ENCODE measurements at places on chromosomes 7 and 10.

- DNase-seq: peak; percentile 61
Observed at GRCh38 chr10:930625-931325, 730 bp downstream of the LARP4B start.

DNA sequence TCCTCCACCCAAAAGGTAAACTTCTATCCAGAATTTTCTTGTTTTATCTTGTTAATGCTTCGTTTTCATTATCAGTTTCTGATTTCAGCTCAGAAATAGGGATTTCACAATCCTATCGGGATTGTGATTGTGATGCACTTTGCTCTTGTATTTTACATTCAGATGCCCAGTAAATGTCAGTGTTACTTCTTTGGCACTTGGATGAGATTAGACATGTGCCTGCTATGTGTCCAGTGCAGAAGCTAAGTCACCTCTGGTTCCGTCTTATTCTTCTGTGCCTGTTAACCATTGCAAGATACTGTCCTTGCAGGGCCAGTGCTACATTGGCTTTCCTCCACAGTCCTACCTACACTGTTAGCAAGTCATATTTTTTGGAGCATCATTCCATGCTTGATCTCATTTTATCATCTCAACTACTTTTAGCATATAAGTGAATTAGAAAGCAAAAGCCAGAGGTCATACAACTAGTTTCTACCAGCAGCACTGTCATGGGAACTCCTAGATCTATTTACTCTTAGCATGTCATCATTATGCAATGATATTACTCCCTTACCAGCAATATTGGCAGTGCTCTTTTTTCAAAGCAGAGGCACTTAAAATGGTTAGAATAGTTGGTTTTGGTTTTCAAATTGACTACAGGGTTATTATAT lies 26.7 kb downstream of the ZNF277 start:
- DNase-seq: peak; percentile 58

- peak; percentile 9 for DNase-seq
Observed at GRCh38 chr7:96401200-96401599, 79.3 kb upstream of the SLC25A13 start.

DNA sequence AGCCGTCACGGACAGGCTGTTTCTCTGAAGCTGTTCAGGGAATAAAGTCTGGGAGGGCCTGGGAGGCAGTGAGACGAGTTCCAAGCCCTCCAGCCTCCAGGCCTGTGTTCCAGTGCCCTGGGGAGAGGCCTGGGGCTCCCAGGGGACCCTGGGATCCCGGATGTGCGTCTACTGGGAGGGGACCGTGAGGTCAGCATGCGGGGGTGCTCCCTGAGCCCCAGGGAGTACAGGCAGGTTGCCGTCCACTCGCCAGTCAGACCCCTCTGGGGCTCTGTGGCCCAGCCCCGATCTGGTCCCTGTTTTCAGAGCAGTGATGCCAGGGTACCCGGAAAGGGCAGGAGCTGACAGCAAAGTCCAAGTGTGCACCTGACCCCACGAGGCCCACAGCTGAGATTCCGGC lies 80.9 kb upstream of the DNAAF5 start:
- DNase-seq: no peak

DNA sequence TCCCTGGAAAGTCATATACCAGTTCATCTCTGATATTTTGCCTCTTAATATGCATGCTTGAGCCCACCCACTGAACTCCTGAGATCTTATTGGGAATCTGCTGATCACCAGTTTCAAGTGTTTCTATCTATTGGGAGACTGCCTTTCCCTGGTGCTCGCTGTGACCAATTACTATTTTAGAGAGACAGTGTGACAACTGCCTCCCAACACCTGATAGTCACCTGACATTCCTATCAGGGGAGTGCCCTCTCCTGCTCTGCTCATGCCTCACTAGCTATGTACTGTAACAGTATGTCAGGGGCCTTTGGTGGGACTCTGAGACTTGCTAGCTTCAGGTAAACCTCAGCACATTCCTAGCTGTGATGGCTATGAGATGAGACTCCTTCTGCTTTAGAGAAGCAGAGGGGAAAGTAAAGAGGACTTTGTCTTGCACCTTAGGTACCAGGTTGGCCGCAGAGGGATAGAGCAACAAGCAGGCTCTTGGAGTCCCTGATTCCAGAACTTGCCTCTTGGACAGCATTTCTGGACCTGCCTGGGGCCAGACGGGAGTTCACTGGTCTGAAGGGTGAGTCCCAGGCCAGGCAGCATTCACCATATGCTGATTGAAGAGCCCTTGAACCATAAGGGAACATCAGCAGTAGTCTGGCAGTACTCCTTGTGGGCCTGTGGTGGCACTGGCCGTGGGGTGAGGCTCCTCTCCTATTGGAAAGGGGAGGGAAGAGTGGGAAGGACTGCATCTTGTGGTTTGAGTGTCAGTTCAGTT lies 34.4 kb upstream of the ARHGAP12 start:
- no peak for DNase-seq

- DNase-seq: no peak
Observed at GRCh38 chr10:11758527-11759236, 16.5 kb downstream of the ECHDC3 start.

- DNase-seq: no peak
Observed at GRCh38 chr7:151366880-151367222, 25.2 kb downstream of the NUB1 start.

- peak; percentile 53 for DNase-seq
Observed at GRCh38 chr10:116888380-116889055, 39.2 kb downstream of the ENO4 start.

DNA sequence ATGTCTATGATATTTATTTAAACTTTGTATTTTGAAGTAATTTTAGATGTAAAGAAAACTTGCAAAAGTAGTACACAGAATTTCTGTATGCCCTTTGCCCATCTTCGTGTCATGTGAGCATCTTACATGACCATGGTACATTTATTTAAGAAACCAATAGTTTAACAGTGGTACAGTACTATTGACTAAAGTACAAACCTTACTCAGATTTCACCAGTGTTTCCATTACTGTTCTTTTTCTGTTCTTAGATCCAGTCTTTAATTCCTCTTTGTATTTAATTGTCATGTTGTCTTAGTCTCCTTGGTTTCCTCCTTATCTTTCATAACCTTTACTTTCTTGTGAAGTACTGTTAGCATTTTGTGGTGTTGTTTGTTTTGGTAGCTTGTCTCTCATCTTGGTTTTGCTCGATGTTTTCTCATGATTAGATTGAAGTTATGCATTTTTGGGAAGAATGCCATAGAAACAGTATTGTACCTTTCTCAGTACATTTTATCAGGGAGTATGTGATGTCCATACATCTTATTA lies 24.1 kb downstream of the TAX1BP1 start:
- DNase-seq: no peak

- no peak for DNase-seq
Observed at GRCh38 chr10:43204042-43204942, 62.6 kb downstream of the RASGEF1A start.

GRCh38 chr10:32015386-32015785 lies 40.8 kb downstream of the KIF5B start:
- no peak for DNase-seq

GRCh38 chr7:97198596-97198995 lies 81.1 kb downstream of the SDHAF3 start:
- no peak for DNase-seq

DNA sequence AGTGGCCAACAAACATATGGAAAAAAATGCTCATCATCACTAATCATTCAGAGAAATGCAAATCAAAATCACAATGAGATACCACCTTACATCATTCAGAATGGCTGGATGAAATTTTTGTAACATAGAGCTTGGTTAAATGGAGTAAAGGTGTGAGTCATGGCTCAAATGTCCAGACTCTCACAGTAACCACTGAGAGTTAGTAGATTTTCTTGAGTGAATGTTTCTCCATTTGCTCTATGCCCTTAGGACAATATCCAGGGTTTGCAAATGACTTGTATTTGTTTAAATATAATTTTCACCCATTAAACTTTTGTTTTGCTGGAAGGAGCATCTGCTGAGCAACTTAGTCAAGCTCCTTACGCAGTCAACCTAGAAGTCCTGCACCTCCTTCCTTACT lies 967.2 kb downstream of the XPNPEP1 start:
- DNase-seq: no peak

DNA sequence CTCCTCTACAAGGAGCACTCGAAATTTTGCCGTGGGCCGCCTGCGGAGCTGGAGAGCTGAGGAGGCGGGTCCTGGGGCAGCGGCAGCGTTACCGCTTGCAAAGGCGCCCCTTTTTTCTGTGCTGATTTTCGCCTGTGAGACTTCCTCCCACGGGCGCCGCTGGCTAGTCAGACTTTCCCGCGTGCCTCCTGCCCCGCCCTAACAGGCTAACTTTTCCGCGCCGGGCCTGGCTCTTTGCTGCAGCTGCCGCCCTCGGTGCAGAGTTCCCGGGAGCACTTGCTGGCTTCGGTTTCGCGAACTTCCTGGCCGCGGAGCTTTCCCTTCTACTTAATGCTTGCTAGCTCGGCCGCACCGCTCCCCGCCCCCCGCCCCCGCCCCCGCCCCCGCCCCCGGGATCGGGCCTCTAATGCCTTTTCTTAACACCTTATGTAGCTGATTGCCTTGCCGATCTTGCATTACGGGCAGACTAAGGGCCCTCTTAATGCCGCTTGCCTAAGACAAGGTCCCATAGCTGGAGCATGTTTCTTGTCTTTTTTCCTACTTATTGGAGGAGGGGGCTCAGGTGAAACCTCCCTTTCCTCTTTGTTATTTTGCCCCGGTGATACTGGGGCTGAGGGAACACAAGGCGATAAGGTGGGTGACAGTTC lies 37.9 kb upstream of the RASGEF1A start:
- peak; percentile 87 for DNase-seq

DNA sequence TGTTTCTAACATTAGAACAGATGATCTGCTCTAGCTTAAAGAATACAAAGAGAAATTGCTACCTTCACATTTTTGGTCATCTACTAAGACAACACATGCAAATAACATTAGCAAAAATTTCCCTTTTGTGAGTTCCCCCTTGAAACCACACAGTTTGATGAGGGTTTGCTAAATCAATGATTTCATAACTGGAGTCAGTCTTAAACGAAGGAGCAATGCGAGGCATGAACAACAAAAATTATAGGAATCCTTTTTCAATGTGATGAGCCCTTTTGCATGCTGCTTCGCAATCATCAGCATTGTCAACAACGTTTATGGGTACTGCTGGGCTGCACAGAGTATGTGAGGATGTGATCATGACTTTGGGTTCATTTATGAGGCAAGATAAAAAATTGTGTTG lies 286.4 kb downstream of the C7orf25 start:
- no peak for DNase-seq

DNA sequence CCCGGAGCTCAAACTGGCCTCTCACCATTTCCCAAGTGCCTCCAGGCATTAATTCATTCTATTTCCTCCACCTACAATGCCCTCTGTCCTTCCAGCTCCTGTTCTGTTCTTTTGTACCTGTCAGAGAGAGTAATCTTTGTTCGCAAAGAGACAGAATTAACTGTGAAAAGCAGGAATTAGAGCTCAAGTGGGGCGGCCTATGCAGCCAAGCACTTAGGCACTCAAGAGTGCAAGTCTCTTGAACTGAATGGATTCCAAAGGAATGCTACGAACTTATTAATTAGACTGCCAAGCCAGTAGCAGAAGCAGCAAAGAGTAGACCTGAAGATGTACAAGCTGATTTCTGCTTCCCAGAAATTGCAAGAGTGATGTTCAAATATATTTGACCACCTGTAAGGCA lies 338.3 kb upstream of the AUTS2 start:
- DNase-seq: no peak

- DNase-seq: no peak
Observed at GRCh38 chr7:107630342-107630741, 30.3 kb upstream of the SLC26A4 start.

DNA sequence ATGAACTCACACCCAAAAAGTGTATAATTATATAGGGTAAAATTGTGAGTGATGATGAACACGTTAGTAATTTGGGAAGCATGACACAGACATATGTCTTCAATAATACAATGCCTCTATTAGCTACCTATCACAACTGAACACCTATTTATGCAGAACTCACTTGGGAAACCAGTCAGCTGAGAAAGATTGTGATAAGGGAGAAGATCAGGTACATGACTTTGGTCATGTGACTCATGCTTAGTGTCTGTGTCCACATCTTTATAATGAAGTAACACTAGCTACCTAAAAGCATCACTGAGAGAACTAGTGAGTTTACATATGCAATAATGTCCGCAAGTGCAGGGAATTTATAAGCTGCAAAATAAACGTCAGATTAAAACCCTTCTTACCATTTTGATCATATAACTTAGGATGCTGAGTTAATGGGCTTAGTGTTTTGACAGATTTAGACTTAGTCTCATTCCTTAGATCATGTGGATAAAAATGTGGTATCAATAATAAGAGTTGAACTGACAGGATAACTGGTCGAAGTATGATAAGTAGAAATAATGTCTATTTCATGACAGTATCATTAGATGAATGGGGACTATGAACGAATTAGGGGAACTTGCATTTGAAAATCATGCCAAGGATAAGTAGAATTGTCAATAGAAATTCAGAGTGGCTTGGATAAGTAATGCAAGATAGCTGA lies 11.6 kb downstream of the VWDE start:
- DNase-seq: no peak

DNA sequence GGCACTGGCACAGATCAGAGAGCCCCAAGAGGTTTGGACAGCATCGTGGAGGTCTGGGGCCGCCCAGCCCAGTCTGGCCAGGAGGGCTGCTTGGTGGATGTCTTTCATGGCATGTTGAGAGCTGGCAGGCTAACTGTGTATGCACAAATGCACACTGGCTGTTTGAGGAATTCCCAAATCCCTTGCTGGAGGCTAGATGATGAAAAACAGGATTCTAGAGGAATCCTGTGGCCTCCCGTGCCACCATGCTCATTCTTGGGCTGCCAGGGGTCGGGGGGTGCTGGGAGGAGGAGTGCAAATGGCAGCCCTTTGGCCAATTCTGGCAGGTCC lies 26.5 kb downstream of the LEP start:
- DNase-seq: no peak

DNA sequence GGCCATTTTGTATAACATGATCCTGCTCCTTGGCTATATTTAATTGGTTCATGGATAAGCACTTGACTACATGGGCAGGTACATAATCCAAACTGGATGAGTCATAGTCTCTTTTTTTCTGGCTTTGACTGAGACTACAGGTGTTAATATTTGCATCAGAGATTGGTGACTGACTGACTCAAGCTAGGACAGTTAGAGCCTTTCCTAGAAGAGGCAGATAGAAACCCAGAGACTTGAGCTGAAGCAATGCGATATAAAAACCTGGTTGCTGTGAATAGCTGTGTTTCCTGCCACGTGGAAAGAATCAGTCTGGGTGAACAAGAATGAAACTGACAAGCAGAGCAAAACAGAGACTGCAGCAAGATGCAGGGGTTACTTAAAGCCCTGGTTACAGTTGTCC lies 81.0 kb downstream of the SAMD9 start:
- DNase-seq: no peak

- DNase-seq: peak; percentile 15
Observed at GRCh38 chr7:117875566-117875965, 2.3 kb upstream of the CTTNBP2 start.

Measured in inflammatory macrophage treated with lipopolysaccharide for 4 hours (primary cell).